CD8-positive, alpha-beta memory T cell (primary cell): ENCODE measurements at places on chromosomes 11 and 22.

DNA sequence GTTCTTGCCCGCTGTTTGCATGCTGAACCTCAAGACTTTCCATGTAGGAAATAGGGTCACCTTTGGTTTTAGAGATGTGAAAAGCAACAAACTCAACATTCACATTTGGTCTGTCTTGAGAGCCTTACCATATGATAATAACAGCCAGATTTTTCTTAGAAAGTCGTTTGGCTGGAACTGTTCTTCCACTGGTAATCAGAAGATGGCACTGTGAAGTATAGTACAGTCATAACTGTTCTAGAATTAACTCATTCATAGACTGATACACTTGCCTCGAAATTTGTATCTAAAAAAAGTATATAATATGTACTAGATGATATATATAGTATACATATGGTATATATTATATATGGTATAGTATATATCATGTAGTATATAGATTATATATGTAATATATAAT, 12.3 kb downstream of the LUZP2 start:
- DNase-seq = no peak

DNA sequence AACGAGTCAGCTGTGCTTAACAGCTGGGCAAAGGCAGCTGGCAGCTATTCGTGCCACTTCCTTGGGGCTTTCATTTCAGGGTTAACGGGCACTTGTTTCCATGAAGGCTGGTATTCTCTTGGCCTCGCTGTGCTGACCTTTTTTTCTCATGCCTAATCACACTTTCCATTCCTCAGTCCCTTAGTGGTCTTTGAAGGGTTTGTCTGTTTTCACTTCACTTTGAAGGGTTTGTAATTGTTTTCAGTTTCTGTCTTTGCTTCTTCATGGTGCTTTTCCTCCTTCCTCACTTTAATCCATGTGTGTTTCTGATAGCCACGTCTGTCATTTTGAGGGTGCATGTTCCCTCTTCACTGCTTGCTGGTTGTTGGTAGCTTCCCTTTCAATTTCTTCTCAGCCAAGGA, 24.6 kb downstream of the PPIL2 start:
- DNase-seq = no peak

- no peak for DNase-seq
Measured at GRCh38 chr11:72776844-72777754, 16.7 kb downstream of the STARD10 start.

GRCh38 chr11:75301601-75302345, 49.7 kb downstream of the ARRB1 start:
- no peak for DNase-seq

- no peak for DNase-seq
Measured at GRCh38 chr11:88359541-88359940, 22.0 kb upstream of the CTSC start.

- no peak for DNase-seq
Measured at GRCh38 chr22:37860796-37861421, 11.7 kb downstream of the EIF3L start.

DNA sequence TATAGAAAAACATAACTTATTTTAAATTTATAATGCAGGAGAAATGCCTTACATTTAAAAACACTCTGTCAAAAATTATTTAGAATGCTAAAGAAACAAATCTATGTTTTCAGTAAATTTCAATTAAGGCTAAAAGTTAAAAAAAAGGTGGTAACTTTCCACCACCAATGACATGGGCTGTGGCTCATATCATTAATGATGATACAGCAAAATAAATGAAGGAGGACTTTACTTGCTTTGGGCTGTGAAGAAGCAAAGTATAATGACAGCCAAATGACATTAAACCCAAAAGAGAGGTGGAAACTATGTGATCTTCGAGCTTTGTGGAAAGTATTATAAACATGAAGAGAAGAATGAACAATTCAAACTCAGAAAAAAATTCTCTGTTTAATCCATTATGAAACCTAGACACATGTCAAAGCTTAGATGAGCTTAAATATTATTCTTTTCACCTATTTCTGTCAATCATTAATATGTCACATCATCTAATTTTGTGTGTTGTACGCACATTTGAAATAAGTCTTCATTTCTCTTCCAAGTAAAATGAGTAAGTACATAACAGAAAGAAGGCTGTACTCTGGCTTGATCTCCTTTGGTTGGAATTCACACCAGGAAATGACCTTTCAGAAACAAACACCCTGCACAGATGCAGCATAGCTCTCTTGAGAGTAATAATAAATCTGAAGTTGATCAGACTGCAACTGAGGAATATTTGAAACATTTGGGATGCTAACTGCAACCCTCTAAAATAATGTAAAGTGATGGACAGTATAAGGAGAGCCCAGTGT, 265.8 kb downstream of the TTC28 start:
- DNase-seq = no peak

DNA sequence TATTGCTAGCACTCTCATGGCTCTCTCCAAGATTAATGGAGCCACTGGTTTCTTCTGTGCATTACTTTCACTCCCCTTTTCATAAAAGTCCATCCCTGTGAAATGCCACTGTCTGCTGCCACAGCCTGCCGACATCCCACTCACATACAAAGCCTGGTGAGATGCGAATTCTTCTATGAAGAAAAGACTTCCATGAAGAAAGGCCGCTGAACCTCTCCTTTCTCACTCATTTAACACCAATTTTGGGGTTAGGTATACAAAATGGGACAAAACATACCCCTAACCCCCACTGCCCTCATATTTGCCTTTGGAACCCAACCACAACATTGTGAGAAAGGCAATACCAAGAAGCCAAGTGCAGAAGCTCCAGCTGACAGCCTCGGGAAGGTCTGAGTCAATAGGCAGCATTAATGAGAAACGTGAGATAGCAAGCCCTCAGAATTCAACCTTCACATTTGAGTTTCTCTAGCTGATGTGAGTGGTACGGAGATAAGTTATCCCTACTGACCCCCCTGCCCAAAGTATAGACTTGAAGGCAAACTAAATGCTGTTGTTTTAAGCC, 156.4 kb downstream of the ATG16L2 start:
- DNase-seq = no peak

DNA sequence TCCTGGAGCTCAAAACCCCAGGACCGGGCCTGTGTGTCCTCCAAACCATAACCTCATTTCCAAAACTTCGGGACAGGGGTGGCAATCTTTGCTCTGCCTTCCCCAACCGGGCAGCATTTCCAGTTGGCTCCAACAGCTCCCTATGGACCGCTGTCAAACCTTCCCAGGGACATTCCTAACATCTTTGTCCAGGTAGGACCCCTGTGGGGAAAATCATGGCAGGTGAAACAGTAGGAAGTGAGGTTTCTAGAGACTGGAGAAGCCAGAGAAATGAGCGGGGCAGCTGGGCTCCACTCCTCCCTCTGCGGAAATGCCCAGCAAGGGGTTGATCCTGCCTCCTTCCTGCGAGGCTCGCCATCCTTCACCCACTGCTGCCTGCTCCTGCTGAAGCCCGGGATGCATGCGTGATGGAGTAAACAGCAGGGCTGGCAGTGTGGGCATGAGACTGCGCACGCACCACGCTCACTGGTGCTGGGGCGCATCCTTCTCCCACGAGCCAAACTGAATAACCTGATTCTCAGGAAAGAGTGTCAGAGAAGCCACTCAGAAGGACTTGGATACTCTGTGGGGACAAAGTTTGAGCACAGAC, 136.4 kb downstream of the BUD13 start:
- DNase-seq = no peak

GRCh38 chr11:110184456-110184855, 91.3 kb downstream of the ZC3H12C start:
- DNase-seq = no peak

- no peak for DNase-seq
Measured at GRCh38 chr11:48052183-48053044, 72.1 kb downstream of the PTPRJ start.

DNA sequence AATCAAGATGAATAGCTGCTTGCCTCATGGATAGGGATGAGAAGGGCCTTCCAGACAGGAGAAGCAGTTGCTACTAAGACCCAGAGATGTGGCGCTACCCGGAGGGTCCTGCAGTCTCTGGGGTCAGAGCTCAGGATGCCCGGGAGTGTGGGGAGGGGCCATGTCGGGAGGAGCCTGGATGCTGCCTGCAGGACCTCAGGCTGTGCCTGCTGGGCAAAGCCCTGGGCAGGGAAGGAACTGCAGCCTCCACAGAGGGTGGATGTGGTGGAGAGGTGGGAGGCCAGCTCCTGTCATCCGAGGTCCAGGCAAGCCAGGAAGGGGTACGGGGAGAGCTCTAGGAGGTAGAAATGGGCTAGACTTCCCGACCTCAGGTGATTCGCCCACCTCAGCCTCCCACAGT, 11.0 kb downstream of the PRR5 start:
- no peak for DNase-seq

GRCh38 chr11:120517390-120517761, 5.8 kb downstream of the GRIK4 start:
- no peak for DNase-seq

GRCh38 chr11:12677131-12677530, 2.9 kb downstream of the TEAD1 start:
- DNase-seq = no peak

DNA sequence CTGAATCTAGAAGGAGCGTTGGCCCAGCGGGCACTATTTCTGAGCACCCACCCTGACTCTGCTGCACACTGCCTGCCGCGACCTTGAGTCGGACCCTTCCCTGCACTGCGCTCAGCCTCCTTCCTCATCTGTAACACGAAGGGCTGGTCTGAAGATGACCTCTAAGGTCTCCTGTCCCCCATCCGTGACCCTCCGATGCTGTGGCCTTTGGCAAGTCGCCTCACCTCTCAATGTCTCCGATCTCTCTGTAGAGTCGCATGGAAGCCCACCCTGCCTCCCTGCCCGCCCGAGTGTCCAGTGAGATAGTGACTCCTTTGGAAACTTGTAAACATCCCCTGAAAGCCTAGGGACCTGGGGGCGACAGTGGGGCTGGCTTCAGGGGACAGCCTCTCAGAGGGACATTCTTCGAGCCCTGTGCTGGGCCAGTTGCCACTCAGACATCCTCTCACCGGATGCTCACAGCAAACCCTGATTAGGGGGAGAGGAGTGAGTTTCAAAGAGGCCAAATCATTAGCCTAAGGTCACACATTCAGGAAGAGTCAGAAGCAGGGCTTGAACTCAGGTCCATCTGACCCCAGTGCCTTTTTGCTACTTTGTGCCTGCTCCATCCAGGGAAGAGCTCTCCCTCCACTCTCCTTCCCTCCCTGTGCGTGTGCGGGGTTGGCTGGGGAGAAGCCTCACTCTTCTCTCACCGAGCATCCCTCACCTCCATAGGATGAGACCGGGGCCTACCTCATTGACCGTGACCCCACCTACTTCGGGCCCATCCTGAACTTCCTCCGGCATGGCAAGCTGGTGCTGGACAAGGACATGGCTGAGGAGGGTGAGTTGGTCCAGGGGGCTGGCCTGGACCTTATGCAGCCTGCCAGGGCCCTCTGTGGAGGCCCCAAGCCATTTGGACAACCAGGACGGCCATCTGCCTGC, 1.1 kb downstream of the KCTD17 start:
- no peak for DNase-seq

DNA sequence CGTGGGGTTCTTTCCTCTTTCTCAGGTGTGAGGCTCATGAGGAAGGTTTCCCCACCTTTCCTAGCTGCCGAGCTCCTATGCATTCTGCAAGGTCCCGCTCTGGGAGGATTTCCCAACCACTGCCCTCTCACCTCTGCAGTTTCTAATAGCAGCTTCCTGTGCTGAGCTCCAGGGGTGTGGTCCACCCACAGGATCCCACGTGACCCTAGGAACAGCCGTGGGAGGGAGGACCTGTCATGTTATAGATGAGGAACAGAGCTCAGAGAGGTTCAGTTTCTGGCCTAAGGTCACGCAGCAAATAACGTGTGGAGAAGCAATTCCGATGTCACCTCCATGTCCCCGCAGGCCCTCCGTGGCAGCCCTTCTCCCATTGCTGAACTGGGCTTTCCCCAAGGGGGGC, 38.5 kb downstream of the FLRT1 start:
- no peak for DNase-seq
